HEK293T (cell line): ENCODE measurements at places on chromosomes 5 and 9.

DNA sequence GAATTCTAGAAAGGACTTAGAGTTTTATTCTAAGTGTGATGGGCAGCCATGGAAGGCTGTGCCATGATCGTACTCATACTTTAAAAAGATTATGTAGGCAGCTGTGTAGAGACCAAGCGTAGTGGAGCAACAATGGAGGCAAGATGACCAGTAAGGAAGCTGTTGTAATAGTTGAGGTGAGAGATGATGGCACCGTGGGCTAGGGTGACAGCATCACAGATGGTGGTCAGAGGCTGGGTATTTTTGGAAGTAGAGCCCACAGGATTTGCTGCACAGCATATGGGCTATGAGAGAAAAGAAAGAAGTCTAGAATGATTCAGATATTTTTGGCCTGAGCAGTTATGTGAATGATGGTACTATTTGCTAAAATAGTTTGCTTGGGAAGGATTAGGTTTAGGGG, 7.7 kb downstream of the ARHGAP26 start:
- no peak for DNase-seq

GRCh38 chr5:5473226-5473625, 50.7 kb downstream of the ICE1 start:
- DNase-seq, result no peak

DNA sequence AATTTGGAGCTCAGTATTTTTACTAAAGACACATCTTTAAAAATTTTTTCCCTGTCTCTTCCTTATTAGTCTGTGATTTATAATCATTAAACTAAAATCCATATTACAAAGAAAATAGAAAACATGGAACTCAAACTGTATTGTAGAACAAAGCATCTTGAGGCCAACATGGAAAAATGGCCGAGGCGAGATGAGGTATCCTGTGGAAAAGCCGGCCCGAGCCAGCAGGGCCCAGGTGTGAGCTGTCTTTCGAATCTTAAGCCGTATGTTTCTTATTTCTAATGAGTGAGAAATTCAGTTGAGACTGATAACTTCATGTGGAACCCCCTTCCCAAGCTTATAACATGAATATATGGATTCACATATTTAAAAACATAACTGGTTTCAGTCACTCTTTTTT, 170.4 kb upstream of the OTULINL start:
- no peak for DNase-seq

DNA sequence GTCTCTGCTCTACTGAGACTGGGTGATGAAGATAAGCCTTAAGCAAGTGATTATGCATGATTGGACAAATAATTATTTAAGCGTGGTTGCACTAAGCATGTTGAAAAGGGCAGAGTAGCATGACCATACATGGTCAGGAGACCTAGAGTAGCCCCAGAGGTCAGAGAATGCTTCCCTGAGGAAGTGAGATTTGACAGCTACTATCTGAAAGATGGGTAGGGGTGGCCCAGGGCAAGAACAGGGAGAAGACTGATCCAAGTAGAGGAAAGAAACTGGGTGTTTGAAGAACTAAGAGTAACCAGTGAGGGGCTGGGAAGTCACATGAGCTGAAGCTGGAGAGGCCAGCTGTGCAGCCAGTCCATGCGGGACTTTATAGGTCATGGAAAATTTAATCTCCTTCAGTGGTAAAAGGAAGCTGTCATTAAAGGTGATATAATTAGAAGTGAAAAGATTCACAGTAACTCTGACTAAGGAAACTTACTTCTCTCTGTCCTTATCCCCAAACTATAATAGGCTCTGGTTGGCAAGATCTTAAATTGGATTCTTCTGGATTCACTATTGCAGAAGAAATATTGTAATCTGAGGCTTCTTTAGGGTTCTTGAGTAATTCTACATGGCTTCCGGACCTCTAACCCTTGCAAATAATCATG, 35.2 kb downstream of the YIPF5 start:
- DNase-seq, result no peak

DNA sequence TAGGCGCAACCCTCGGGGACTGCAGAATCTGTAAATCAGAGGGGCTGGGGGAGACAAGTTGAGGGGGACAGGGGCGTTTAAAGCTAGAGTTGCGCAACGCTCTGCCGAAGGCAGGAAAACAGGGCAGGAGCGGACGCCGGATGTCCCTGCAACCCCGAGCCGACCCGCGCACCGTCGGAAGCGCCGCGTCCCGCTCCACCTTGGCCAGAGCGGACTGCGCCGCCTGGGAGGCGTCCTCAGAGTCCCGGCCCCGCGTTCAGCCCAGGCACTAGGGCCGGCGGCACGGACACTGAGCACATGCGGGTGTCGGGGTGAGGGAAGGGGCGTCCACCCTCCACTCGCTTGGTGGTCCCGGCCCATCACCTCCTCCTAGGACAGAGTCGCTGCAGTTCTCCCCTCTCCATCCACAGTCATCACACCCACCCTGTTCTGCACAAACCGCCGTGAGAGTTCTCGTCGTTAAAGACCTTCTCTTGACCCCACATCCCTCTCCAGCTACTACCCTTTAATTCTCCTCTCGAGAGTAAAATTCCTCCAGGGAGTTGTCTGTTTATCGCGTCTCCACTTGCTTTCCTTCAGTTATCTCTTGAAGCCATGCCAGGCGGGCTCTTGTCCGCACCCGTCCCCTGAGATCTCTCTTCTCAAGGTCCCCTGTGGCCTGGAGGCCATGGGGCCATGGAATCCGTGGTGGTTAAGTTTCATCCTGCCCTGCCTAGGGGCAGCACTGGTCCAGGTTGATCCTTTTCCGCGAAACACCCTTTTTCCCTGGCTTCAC, 796 bp upstream of the PDLIM7 start:
- DNase-seq, result no peak

DNA sequence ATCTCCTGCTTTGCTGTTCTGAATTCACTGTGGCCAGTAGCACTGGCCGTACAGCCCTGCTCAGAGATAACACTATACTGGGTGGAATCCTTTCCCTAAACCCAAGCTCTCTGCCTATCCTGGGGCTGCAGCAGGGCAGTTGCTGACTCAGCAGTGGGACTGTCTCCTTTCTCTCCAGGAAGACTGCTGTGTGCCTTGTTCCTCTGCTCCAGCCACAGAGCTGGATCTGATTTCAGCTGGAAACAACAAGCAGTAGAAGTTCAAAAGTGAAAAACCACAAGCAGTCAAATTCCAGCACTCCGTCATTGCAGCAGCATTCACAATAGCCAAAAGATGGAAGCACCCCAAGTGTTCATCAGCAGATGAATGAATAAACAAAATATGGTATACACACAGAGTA, 105.0 kb downstream of the FBXL7 start:
- DNase-seq, result no peak

- no peak for DNase-seq
Measured at GRCh38 chr9:71036501-71036900, 84.9 kb downstream of the TRPM3 start.

GRCh38 chr9:120513825-120514396, 66.1 kb downstream of the CDK5RAP2 start:
- DNase-seq, result no peak

- DNase-seq, result peak; percentile 45
Measured at GRCh38 chr5:64165500-64166200, at the start of gene RNF180. RNF180 (plus strand) TSS chr5:64165843; CDS start chr5:64200808, 34,965 bp downstream.

DNA sequence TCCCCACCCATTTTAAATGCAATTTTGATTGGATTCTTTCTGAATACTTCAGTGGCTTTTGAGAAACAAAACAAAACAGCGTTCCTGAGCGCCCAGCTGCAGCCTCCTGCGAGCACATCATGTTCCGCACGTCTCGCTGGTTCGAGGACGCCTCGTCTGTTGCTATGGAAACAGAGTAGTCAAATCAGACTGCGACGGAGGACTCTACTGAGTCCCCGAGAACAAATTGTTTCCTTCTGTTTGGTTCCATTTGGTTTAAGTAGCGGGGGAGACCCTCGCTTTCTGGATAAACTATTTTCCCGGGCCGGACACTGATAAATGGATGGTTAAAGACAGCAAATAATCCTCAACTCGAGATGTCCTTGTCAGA, 69.0 kb downstream of the SLC28A3 start:
- no peak for DNase-seq

DNA sequence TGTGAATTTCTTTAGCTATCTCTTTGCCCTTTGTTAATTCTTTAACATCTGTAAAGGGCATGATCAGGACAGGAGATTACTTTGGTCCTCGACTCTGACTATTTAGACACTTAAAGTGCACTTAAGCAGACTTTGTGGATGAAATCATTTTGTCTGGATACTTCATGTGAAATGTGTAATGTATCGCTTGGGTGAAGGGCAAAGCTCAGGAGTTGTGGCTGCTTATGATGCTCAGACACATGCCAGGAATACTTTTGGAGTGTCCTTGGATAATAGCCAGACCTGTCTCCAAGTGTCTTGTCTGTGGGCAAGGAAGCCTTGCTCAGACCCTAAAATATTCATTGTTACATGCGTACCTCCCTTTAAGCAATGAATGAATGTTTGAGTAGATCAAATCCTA, 87.8 kb downstream of the RAI14 start:
- no peak for DNase-seq

GRCh38 chr9:72596451-72597180, 75.2 kb downstream of the TMC1 start:
- no peak for DNase-seq

DNA sequence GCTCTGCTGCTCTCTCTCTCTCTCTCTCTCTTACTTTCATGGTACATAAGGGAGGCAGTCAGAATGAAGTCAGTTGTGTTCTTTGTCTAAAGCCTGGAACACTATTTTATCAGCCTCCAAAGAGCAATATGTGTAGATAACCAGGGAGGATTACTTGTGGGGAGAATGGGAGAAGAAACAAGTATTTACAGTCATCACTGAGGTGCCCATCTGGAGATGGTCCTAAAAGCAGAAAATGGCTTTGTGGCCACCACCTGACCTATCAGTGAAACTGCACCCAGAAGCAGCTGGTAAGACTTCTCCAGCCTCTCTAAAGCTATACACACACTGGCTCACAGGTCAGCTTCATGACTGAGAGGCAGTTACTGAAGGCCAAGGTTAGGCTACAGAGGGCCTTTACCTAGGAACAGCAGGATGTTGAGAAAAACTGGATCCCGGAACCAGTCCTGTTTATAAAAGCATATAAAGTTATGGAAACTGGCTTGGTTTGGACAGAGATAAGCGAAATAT, 75.1 kb downstream of the MRPS27 start:
- peak; percentile 40 for DNase-seq

DNA sequence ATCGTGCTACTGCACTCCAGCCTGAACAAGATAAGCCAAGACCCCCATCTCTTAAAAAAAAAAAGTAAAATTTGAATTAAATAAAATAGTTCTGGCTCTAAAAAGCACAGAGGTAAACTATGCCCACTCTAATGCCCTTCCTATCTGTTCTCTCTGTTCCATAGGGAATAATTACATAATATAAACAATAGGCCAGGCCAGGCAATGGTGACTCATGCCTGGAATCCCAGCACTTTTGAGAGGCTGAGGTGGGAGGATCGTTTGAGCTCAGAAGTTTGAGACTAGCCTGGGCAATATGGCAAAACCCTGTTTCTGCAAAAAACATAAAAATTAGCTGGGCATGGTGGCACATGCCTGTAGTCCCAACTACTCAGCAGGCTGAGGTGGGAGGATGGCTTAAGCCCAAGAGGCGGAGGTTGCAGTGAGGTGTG, 47.4 kb downstream of the MYO10 start:
- DNase-seq, result no peak
